ENCODE measurements at places on chromosomes 3 and 15.

- no peak overlapping the region for H3K27ac ChIP-seq
- no peaks in the 10 kb centered on the region for H3K36me3 ChIP-seq
- H3K27me3 ChIP-seq = no peaks in the 10 kb centered on the region
- no peaks in the 10 kb centered on the region for H3K4me1 ChIP-seq
- no peak overlapping the region for H3K4me3 ChIP-seq
- DNase-seq = no peak
These were observed 355.6 kb upstream of the THRB start for GRCh38 chr3:24850245-24850644.

DNA sequence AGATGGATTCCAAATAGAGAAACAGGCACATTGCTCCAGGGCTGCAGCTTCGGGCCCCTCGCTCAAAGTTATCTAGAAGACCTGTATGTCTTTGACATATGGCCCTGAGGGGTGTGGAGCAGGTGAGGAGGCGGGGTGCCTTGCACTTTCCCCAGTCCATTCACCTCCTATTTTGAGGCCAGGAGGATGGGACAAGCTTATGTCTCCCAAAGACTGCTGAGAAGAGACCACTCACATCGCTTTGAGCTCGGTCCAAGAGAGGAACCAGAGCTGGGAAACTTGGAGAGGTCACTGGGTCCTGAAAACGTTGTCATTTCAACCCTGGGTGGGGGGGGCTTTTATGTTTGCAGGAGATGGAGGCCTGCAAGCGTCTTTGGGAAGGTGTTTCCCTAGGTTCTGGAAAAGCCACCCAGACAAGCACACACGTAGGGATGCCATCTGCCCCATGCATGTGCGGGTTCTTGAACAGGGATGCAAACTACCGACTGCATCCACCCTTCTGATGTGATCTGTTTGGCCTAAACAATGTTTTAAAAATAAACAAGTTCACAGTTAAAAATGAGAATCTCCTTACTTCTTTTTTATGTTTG lies 33.7 kb upstream of the SYNM start:
- H3K27ac ChIP-seq = no peak overlapping the region
- no peak overlapping the region for H3K4me3 ChIP-seq
- no peaks in the 10 kb centered on the region for H3K36me3 ChIP-seq
- H3K4me1 ChIP-seq = no peaks in the 10 kb centered on the region
- peaks cover 2% of the 10 kb centered on the region for H3K27me3 ChIP-seq
- no peak for DNase-seq

GRCh38 chr3:172601066-172601832 lies 78.0 kb upstream of the TNFSF10 start:
- no peak for DNase-seq
- peaks cover 2% of the 10 kb centered on the region for H3K4me1 ChIP-seq
- no peak overlapping the region for H3K27ac ChIP-seq
- H3K36me3 ChIP-seq = no peaks in the 10 kb centered on the region

DNA sequence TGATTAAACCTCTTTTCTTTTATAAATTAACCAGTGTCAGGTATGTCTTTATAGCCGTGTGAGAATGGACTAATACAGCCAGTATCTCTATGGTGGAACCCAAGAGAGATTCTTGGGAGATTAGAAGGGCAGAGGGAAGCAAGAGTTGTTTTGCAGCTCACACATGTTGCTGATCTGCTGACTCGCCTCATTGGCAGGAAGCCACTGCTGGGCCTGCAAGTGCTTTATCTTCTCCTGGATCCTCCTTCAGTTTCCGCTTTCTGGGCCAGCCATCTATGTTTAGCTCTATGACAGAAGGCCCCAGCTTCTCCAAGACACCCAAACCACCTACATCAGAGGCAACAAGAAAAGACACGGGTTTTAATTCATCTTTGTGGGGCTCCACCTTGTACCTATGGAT lies 23.4 kb upstream of the GALNT15 start:
- H3K4me3 ChIP-seq = no peak overlapping the region
- DNase-seq = no peak
- no peak overlapping the region for H3K27ac ChIP-seq
- H3K36me3 ChIP-seq = peaks cover 30% of the 10 kb centered on the region
- no peaks in the 10 kb centered on the region for H3K4me1 ChIP-seq
